ENCODE measurements at places on chromosomes 2 and 18.

DNA sequence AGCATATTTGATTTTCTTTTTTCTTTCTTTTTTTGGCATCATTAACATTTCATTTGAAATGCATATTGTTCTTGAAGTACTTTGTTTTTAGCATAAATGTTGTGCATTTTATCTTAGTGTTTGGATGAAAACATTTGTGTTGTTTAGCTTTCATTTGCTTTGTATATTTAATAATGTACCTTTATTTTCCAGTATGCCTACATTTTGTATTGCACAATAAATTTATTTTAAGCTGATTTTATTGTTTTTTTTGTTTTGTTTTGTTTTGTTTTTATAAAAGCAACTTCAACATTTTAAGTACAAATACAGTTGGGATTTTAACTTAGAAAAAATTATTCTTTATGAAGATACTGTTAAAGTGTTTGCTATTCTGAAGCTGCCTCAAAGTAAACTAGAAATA, 54.4 kb downstream of the GLS start:
- no peak for DNase-seq

GRCh38 chr2:45974056-45974455, 322.6 kb downstream of the PRKCE start:
- DNase-seq: no peak

DNA sequence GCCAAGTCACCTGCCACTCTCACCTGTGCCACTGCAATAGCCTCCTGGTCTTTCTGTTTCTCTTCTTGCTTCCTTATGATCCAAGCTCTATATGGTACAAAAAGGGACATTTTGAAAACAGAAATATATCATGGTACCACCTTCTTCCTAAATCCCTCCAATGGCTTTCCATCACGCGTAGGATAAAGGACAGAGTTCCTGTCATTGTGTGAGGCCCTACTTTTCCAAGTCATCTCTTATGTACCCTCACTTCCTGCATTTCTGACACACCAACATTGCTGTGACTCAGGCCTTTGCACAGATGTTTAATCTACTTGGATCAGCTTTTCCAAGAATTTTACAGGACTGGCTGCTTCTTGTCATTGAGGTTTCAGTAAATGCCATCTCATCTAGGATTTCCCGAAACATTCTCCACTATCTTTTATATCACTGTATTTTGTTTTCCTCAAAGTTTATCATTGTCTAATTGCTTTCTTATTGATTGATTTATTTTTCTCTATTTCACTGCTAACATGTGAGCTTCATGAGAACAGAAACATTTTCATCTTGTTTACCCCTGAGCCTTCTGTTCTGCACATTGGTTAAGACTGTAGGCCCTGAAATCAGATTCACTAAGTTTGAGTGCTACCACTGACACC, 426.1 kb upstream of the FANCL start:
- DNase-seq: no peak

GRCh38 chr2:85600951-85601770, 1.3 kb downstream of the TMEM150A start:
- DNase-seq: no peak

Measured in skeletal muscle cell (primary cell).